Right lobe of liver (tissue), 6 donors: ENCODE measurements at places on chromosomes 12 and 14. TPM values are rescaled to one million over a fixed set of nuclear protein-coding genes. Genes with fewer than 3 reads are reported as not detected.
A peak's percentile ranks its signal among the peaks of the same experiment; 100 is the strongest.

GRCh38 chr14:72420749-72421474, 473.0 kb downstream of the DPF3 start:
- peak; percentile 55 for DNase-seq
- no peak overlapping the region for H3K4me3 ChIP-seq
- H3K4me1 ChIP-seq = no peaks in the 10 kb centered on the region
- H3K27me3 ChIP-seq = no peaks in the 10 kb centered on the region
- H3K36me3 ChIP-seq = no peaks in the 10 kb centered on the region

- no peak overlapping the region for H3K27ac ChIP-seq
- no peaks in the 10 kb centered on the region for H3K36me3 ChIP-seq
- no peak for DNase-seq
- H3K4me1 ChIP-seq = peaks cover 26% of the 10 kb centered on the region
These were observed 7.5 kb downstream of the SIX1 start for GRCh38 chr14:60641742-60642269.

GRCh38 chr14:20215196-20215595, 8.3 kb upstream of the OR11H6 start:
- no peaks in the 10 kb centered on the region for H3K4me1 ChIP-seq
- no peak for DNase-seq
- no peaks in the 10 kb centered on the region for H3K36me3 ChIP-seq
- H3K4me3 ChIP-seq = no peak overlapping the region
- H3K27me3 ChIP-seq = no peaks in the 10 kb centered on the region
- no peak overlapping the region for H3K27ac ChIP-seq

DNA sequence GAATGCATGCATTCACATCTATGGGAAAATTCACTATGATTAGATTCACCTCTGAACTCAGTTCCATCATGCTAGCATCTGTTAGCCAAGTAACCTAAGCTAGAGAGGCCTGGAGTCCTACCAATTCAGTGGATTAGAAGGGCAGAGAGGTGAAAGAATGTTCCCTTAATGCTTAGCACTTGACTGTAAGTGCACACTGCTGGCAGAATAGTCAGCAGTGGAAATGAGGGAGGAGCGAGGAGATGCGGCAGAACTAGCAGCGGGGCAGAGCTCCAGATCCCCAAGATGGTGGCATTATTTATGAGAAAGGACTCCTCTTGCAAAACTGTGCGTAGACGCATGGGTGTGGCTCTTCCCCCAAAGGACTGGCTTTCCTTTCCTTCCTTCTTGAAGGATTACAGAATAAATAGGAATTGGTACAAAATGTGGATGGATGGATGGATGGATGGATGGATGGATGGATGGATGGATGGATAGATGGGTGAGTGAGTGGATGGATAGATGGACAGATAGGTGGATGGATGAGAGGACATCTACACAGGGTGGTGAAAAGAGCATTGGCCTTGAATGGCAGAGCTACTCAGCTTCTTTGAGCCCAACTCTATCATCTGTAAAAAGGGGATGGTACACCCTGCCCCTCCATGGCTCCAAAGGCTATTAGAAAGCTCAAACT, 227.2 kb downstream of the CHST11 start:
- H3K4me1 ChIP-seq = no peaks in the 10 kb centered on the region
- H3K27me3 ChIP-seq = no peaks in the 10 kb centered on the region
- no peak for DNase-seq
- no peaks in the 10 kb centered on the region for H3K36me3 ChIP-seq

DNA sequence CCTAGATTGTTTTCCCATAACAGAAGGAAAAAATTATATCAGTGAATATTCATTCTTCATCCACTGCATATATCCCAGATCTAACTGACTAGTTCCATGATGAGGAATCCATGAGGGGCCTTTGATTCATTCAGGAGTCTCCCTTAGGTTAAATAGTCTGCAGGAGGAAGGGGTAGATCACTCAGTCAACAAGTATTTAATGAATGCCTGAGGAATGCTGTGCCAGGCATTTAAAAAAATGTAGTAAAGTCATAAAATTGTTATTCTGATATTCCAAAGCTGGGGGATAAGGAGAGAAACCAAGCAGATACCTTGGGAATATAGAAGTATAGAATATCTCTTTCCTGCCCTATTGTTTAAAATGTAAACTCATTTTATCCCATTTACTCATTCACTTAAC, 216.2 kb upstream of the CAND1 start:
- DNase-seq = no peak
- no peaks in the 10 kb centered on the region for H3K27me3 ChIP-seq
- no peaks in the 10 kb centered on the region for H3K4me1 ChIP-seq
- H3K36me3 ChIP-seq = no peaks in the 10 kb centered on the region
- no peak overlapping the region for H3K27ac ChIP-seq
- H3K4me3 ChIP-seq = no peak overlapping the region

DNA sequence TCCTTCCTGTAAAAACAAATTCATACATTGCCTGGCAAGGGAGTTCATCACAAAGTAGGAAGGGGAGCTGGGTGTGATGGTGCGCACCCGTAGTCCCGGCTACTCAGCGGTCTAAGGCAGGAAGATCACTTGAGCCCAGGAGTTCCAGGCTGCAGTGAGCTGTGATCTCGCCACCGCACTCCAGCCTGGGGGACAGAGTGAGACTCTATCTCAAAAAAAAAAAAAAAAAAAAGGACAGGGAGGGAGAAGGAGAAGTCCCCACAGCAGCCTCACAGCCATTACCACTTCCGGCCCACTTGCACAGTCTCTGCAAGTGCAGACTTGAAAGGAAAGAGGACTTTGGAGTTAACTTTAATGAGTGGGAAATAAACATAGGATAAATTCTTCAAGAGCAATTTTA, 121.0 kb downstream of the FBXL14 start:
- no peak overlapping the region for H3K4me3 ChIP-seq
- no peaks in the 10 kb centered on the region for H3K27me3 ChIP-seq
- H3K4me1 ChIP-seq = no peaks in the 10 kb centered on the region
- DNase-seq = no peak
- no peak overlapping the region for H3K27ac ChIP-seq

- H3K36me3 ChIP-seq = no peaks in the 10 kb centered on the region
- H3K27ac ChIP-seq = peak overlapping the region; percentile 24
- no peak overlapping the region for H3K4me3 ChIP-seq
- no peaks in the 10 kb centered on the region for H3K27me3 ChIP-seq
- H3K4me1 ChIP-seq = peaks cover 10% of the 10 kb centered on the region
These were observed 105.0 kb downstream of the ETNK1 start for GRCh38 chr12:22729957-22730443.

GRCh38 chr12:6753772-6754356, 923 bp upstream of the MLF2 start:
- H3K27ac ChIP-seq = peak overlapping the region; percentile 87
- peak overlapping the region; percentile 23 for H3K4me3 ChIP-seq
- peaks cover 21% of the 10 kb centered on the region for H3K4me1 ChIP-seq
- H3K27me3 ChIP-seq = no peaks in the 10 kb centered on the region
- DNase-seq = peak; percentile 85

DNA sequence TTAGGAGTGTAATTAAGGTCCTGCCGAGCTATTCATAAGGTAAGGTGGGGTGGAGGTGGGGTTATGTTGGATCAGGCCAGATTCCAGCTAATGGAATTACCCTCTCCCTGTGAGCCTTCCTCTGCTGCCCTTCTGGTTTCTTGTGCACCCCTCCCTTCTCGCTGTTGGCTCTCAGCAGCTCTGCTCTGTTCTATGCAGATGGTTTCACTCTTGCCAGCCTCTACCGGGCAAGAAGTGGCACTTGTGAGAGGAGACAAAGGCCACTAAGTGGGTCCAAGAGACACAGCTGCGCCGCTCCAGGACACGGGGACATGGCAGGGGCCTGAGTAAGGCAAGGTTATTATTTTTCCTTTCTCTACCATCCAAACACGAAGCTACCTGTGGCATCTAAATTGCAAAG, 334.4 kb downstream of the EMP1 start:
- H3K4me3 ChIP-seq = no peak overlapping the region
- DNase-seq = no peak
- no peak overlapping the region for H3K27ac ChIP-seq
- no peaks in the 10 kb centered on the region for H3K36me3 ChIP-seq

The CD4 gene
- total RNA-seq = 10.4 TPM

The RPL10L gene
- total RNA-seq = not detected

The TAS2R20 gene
- total RNA-seq = 1.9 TPM

The SERPINA1 gene
- total RNA-seq = 18,705 TPM

The DTX1 gene
- 17.2 TPM for total RNA-seq
